Activated T-cell treated with anti-CD3 and anti-CD28 coated beads for 48 hours (primary cell): ENCODE measurements at places on chromosomes 4 and X.

GRCh38 chr4:22099896-22100295 is 151.3 kb upstream of the KCNIP4 start:
- no peak for DNase-seq

- DNase-seq: no peak
Observed at GRCh38 chr4:145339075-145339725, 142.5 kb upstream of the SMAD1 start.

- no peak for DNase-seq
Observed at GRCh38 chrX:45324941-45325340, 124.3 kb upstream of the DIPK2B start.

DNA sequence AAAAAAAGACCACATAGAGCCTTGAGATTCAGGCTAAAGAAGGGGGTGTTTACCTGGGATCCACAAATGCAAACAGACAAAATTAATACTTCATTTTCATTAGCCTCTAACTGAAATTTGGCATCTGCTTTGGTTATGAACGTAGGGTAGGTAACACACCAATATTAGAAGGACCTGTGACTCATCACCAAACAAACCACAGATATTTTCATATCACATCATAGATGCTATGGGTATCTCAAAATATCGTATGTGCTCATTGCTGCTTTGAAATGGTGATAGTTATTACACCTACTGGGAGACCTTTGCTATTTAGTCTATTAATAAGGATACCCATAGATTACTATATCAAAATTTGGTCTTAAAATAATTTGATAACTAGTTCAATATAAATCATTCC is 180.6 kb upstream of the MAP3K15 start:
- DNase-seq: no peak

DNA sequence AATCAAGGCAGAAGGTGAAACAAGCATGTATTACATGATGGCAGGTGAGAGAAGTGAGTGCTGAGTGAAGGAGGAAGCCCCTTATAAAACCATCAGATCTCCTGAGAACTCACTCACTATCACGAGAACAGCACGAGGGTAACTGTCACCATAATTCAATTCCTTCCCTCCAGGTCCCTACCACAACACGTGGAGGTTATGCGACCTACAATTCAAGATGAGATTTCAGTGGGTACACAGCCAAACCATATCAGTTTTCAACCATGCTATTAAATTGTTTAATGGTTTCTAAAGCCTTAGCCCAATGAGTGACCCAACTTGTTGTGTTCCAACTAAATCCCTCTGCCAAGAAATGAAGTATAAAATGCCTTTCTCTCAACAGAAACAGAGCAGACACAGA is 519.8 kb downstream of the GBA3 start:
- DNase-seq: no peak

DNA sequence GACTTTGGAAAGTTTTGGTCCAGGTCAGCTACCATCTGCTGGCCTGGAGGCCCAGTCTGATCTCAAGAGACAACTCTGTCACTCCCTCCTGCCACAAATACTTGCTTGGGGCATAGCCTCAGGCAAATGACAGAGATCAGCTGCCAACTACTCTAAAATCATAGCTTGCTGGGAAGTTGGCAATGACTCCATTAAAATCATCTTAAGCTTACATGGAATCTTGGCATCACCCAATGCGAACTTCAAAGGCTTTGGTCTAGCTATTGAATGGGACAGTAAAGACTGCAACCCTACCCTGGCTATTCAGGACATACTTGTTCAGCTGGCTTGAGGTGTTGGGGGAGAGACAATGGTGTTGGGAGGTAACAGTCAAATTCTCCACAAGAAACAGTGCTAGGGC is 7.0 kb upstream of the USO1 start:
- no peak for DNase-seq

DNA sequence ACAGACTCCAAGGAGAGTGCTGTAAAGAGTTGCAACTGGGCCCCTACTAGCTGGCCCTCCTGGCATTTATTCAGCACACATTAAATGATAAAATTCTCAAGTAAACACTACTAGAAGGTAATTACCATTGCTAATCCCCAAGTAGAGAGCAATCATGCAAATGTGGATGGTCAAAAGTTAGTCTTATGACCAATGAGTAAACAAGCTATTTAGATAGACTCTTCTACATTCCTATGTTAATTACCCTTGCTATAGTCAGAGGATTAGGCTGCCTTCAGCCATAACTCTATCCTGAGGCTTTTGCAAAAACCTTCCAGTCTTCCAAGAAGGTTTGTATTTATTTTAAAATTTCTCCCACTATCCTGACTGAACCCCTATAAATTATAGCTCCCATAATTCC is 28.3 kb upstream of the HPGD start:
- DNase-seq: no peak

- DNase-seq: no peak
Observed at GRCh38 chrX:104195489-104196084, 29.3 kb downstream of the FAM199X start.

GRCh38 chrX:49257846-49258748 is 6.4 kb downstream of the FOXP3 start:
- DNase-seq: no peak

- no peak for DNase-seq
Observed at GRCh38 chr4:118081434-118081833, 47.1 kb downstream of the NDST3 start.

DNA sequence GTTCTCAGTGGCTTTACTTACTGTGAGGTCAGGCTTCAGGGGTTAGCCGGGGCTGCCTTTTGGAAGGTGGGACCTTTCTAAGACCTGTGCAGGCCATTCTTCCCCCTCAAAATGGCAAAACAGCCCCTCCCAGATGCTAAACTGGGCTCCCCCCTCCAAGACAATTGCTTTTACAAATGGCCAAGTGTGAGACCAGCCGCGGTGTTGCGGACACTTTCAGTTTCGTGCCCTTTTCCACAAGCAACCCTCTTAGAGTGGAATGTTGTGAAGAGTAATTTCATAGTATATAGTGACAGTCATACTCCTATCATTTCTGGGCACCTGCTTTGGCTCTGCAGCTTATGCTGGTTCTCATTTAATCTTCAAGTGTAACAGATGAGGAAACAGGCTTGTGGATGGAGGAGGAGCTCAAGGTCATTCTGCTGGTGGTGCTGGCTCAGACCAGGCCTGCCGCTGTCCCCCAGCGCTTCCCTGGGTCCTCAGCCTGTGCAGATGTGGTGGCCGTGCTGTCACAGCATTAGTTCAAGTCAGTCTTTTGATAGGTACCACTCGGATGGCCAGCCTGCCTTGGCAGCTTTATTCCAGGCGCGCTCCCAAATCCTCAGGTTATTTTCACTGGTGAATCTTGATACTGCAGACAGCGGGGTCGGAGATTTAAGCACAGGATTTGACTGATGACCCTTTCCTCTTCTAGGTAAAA is 55.0 kb upstream of the TADA2B start:
- DNase-seq: no peak

GRCh38 chr4:144374065-144374464 is 233.5 kb upstream of the GYPA start:
- DNase-seq: no peak

DNA sequence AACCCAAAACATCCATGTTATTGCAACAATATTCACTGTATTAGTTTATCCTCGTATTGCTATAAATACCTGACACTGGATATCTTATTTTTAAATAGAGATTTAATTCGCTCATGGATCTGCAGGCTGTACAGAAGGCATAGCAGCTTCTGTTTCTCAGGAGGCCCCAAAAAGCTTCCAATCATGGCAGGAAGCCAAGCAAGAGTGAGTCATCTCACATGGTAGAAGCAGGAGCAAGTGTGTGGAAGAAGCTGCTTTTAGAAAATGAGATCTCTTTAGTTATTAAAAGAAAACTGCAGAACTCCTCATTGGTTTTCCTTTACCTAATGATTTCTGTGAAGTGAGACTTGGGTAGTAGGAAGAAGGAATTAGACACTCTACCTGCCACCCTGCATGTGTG is 16.4 kb downstream of the ZNF732 start:
- no peak for DNase-seq

DNA sequence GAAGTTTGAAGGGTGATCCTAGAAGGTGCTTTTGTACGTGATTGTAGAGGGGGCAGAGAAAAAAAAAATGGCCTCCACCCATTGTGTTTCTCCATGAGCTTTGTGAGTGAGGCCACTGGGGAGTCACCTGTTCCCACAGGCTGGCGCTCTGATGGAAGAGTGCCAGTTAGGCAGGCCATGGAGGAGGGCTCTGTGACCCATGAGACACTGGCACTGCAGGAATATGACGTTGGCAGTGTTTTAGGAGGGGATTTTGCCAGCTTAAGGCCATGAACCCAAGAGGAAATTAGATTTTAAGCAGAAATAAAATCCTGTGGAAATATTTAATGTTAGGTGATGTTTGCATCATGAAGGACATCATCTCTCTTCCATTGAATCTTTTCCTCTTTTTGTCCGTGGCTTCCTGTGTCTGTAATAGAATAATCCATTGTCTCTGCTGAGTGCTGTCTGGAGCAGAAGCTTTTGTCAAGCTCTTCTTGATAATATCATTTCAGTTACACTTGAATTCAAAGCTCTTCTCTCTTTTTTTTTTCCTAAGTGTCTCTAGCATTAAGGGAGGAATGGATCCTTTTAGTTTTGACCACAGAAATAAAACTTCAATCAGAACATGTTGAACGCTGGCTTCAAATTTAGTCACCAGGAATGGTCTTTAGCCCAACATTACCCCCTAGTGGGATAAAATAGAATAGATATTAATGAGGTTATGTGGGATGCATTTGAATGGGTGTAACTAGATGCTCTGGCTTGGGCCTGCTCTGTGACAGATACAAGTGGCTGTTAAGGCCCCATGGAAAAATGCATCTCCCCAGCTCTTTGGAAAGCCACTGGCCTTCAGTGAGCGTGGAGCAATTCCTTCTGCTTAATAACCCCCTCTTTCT is 41.0 kb upstream of the UCP1 start:
- no peak for DNase-seq

DNA sequence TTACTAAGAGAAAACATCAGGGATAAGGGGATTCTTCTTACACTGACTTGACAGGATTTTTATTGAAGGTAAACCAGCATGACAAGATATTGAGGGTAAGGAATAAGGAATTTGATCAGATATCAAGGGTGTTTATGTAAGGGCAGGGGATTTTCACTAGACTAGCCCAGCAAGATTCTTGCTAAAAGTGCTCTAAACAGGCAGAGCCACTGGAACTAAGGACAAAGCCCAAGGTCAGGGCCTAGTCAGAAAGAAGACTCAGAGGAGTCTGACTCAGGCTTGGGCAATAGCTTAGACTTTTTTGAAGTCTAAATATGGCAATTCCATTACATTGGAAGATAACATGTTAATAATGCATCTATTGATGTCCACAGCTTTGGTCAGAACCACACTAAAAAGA is 6.5 kb upstream of the GLRA3 start:
- no peak for DNase-seq

GRCh38 chr4:86181585-86181984 is 178.3 kb downstream of the MAPK10 start:
- DNase-seq: no peak

- DNase-seq: no peak
Observed at GRCh38 chr4:105283501-105283900, 136.8 kb downstream of the TET2 start.

- DNase-seq: no peak
Observed at GRCh38 chr4:82084747-82085146, 289.0 kb downstream of the HNRNPD start.

DNA sequence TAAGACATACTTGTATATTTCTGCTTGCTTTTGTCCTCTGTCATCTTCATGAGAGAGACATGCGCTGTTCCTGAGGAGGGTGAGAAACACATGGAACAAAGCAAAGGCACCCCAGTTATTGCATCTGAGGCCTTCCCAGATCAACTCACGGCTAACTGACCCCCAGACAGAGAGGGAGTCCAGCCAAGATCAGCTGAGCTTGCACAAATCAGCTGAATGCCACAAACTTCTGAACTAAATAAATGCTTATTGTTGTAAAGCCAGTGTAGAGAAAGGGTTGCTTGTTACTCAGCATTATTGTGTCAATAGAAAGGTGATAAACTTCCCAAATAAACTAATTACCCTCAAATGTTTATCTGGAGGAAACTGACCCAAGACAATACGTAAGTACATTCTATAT is 163.8 kb downstream of the BTC start:
- DNase-seq: no peak

DNA sequence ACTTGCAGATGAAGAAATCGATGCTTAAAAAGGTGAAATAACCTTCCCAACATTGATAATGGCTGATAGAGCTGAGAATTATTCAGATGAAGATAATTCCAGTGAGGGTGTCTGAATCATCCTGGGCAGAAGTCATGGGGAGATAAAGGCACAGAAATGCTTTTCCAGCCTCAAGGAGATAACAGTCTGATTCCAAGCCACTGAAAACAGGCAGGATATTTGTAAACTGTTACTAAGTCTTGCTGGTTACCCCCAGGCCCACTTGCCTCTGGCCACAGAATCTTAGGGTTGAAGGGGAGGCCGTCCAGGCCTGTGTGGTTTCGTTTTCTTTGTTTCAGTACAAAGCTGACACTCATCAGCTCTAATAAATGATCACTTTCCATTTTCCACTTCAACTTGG is 158.5 kb downstream of the SH3KBP1 start:
- DNase-seq: no peak

DNA sequence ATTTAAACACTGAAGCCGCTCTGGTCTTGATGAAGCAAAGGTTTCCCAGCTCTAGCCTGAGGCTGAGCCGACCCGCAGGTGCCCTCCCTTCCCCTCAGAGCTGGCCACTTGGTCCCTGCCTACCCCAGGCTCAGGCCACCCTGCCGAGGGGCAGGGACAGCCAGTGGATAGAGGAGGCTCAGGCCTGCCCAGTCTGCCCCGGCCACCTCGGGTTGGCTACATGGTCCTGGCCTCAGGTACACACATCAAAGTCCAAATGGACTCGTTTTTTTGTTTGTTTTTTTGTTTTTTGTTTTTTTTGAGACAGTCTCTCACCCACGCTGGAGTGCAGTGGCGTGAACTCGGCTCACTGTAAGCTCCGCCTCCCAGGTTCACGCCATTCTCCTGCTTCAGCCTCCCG is 23.8 kb downstream of the TACC3 start:
- DNase-seq: no peak

DNA sequence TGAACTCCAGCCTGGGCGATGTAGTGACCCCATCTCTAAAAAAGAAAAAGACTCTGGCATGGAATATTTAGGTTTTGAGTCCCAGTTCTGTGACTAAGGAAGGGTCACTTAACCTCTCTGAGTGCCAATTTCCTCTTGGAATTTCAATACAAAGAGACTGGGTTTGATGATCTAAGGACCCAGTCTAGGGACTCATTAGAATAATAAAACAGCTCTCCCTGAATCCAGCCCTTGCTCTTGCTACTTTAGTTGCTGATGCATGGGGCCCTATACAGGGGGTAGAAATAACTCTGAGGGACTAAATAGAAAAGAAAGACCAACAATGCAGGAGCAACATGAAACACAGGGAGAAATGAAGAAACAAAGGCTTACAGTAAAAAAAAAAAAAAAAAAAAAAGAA is 12.6 kb downstream of the C4orf54 start:
- no peak for DNase-seq

DNA sequence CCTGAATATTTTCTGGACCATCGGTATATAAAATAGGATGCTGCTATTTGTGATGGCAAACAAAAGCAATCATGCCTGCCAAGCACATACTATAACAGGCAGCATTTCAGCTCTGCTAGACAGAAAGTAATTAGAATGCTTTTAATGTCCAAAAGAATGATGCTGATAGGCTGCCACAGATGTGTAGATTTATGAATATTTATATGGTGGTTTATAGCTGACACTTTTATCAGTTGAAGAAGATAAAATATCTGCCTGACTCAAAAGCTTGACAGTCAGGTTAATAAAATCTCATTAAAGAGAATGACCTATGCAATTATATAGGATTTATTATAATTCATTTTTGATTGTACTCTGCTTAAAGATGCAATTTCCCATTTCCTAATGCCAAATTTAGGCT is 4.0 kb downstream of the BEND4 start:
- no peak for DNase-seq
